IPS DF 6.9 (cell line): ENCODE measurements at places on chromosomes 12 and 14.

DNA sequence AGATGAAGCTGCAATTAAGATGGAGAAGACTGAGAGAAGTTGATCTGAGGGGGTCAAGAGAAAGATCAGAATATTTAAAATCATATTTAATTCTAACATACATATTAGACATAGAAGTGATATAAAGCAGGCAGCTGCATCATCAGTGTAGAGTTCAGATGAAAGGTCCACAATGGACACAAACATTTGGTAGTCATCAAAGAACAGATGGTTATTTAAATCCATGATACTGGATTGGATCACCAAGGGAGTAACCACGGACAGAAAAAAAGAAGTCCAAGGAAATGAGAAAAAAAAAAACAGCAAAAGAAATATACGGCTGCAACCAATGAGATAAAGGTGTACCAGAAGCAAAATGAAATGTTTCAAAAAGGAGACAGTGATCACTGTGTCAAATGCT, 20.1 kb downstream of the NOVA1 start:
- DNase-seq: no peak

- no peak for DNase-seq
Measured at GRCh38 chr12:50059440-50060119, 2.2 kb downstream of the ASIC1 start.

GRCh38 chr12:122048151-122048550, 26.5 kb downstream of the BCL7A start:
- DNase-seq: no peak

GRCh38 chr14:100297320-100298300, 8.6 kb downstream of the SLC25A29 start:
- no peak for DNase-seq

DNA sequence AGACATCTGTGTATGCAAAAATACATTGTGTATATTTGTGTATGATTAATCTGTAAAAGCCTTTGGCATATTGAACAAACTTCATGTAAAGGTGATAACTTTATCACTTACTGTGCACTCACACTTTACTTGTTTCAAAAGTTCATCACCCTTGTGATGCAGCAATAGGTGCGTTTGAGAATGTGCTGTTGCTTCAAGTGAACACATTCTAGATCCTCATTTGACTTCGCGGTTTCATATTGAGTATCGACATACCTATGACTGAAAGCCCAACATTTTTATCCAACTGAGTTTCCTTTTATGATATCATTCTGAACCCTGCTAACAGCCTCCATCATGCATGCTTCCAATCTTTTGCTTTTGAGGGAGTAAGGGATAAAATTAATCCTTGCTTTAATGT, 1086.9 kb downstream of the TMEM121 start:
- DNase-seq: no peak

GRCh38 chr12:12254553-12254952, 12.3 kb downstream of the LRP6 start:
- DNase-seq: no peak

GRCh38 chr12:23949348-23950209, at the start of gene SOX5:
Gene SOX5, minus strand, starts transcription at chr12:23949670. Its CDS starts 69 bp downstream, at chr12:23949601.
- no peak for DNase-seq

- DNase-seq: no peak
Measured at GRCh38 chr12:110763583-110763982, 20.9 kb upstream of the PPP1CC start.

GRCh38 chr12:85329913-85330312, 49.9 kb downstream of the ALX1 start:
- DNase-seq: no peak

- no peak for DNase-seq
Measured at GRCh38 chr12:4141348-4142270, 132.0 kb upstream of the CCND2 start.

GRCh38 chr12:117599849-117600248, 238.4 kb upstream of the NOS1 start:
- DNase-seq: no peak

- DNase-seq: no peak
Measured at GRCh38 chr14:96576359-96576758, 74.2 kb downstream of the PAPOLA start.

- no peak for DNase-seq
Measured at GRCh38 chr12:76176940-76177339, 92.5 kb upstream of the NAP1L1 start.

DNA sequence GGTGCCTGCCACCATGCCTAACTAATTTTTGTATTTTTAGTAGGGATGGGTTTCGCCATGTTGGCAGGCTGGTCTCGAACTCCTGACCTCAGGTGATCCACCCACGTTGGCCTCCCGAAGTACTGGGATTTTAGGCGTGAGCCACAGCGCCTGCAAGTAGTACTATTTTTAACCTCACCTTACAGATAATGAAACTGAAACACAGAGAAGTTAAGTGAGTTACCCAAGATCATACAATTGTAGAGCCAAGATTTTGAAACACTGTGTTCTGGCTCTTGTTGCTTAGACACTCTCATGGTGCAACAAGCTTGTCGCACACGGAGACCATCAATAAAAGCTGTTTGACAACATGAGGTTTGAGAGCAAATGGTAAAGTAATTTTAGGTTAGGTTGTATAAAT, 159.1 kb upstream of the LMNTD1 start:
- no peak for DNase-seq

DNA sequence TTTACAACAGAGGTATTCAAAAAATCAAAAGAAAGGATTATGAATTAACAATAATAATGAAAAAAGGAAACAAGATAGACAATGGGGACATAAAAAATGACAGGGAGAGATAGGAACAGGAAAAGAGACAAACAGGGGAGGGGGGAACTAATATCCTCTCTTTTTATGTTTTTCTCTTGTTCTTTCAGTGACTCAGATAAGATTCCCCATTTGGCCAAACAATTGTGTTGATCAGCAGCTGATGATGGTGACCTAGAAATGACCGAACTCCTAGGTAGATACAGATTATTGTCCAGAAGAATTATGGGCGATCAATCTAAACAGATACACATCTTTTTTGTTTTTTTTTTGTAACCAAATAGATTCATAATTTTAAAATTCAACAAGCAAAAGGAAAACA, 1277.2 kb upstream of the FLRT2 start:
- DNase-seq: no peak

- DNase-seq: no peak
Measured at GRCh38 chr14:70514168-70515069, 20.4 kb downstream of the ADAM20 start.

DNA sequence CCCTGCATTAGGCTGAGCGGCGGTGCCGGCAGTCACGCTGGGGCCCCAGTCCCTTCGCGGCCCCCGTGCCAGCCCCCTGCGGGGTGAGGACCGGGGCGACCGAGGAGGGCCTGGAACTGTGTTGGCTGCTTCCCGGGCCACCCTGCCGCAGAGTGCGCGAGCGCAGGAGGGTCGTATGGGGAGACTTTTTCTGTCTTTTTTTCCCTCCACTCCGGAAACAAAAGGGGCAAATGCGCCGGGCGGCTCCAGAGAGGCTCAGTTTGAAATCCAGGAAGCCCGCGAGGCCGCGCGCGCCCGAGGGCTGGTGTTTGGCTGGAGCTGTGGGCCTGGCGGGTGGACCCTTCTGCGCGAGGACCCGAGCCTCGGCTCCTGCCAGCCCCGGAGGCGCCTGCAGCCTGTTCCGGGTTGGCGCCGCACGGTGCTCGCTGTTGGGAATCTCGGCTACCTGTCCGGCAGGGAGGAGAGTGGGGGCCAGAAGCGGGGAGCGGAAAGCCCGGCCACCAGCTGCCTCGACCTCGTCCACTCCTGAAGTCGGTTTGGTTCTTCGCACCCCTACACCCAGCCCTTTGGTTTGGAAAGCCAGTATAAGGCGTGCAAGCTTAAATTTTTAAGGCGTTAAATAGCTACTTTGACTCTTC, 638 bp downstream of the PLEKHG3 start:
- no peak for DNase-seq

DNA sequence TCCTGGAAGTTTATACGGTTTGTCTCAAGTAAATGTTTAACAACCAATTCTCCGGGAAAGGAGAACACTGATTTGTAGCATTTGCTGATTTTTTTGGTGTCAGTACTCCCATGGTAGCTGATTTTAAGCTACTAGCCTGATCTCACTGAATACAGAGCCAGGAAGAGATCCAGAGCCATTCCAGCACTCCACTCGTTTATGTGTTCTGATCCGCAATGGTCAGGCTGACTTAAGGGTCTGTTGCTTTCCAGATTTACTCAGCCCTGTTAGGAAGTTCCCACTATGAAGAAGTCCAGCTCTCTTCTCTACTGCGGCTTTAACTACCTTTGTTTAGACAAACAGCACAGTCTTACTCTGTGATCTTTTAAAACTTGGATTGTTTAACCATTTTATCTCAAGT, 38.0 kb upstream of the NID2 start:
- DNase-seq: no peak

DNA sequence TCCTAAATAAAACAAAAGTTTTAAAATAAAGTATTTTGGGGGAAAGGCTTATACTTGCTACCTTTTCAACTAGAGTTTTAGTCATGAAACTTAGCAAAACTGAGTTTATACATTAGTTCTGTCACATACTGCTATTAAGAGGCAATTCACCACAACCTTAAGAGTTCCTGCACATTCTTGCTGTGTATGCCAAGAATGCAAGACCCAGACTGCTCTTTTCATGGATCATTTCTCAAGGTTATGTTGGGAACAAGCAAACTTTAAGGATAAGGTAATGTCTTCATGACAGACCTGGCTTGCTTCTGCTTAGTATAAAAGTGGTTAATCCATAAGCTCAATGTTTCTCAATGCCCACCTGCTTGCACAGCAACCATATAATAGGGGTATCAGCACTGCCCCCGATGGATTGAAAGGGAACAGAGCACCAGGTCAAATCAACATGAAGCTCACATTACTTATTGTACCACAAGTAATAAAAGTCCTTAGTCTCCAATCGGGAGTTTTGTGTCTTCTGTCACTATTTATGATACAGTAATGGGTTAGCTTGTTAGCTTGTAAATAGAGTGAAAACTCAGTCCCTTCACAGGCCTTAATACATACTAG, 67.6 kb downstream of the KIF21A start:
- no peak for DNase-seq

DNA sequence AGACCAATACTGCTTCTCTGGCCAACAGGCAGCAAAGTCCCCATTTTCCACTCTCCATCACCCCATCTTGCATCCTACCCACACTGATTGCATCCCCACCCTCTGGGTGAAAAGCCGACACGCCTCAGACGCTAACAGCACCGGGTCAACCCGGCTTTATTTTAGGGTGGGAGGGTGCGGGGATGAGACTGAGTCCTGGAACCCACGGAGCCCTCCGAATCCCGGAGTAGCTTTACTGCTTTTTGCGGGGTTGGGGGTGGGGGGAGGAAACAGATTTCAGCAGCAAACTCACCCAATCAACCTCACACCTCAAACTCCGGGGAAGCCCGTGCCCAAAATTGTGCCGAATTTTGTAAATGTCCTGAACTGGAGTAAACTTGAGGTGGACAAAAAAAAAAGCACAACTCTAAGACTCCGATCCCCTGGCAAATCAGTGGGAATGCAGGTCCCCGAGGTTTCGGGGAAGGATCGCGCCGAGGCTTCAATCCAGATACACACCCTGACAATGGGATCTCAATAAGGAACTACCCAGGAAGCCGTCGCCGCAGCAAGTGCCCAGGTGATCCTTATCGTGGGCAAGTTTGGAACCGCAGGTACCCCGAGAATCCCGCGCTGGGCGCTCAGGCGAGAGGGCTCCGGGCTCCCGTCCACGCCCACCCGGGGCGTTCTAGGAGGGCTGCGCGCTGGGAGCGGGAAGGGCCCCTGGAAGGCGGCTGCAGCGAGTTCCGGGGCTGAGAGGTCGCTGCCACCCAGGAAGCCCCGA, 1.1 kb downstream of the GCH1 start:
- DNase-seq: no peak

GRCh38 chr14:87767567-87767901, 225.4 kb downstream of the GALC start:
- no peak for DNase-seq

- DNase-seq: no peak
Measured at GRCh38 chr14:106530423-106531107, 1004.2 kb downstream of the TMEM121 start.

DNA sequence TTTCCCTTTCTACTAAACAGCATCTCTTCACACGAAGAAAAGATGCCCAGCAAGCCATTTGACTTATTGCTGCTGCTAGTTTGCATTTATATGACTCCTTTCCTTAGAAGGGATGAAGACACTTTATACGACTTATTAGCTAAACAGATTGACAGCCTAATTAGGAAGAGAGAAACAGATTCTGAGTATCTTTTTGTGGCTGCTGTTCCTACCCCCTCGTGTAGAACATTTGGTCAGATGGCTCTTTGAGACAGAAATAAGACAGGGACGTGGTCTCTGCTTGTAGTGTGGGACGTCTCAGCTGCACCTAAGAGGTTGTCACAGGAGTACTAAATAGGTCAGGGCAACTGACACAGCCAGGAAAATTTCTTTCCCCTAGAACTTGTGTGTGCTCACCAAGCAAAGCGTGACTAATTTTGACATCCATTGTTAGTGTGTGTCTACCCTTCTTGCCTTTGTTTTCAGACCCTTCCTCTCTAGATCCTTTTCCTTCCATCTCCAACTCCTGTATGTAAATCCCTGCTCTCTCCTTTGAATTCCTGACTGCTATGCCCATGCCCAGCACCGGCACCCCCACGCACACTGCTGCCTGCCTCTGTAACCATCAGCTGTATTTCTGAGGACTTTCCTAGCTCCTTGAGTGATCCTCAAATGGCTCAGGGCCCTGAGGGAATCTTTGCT, 83.2 kb downstream of the DAD1 start:
- no peak for DNase-seq

DNA sequence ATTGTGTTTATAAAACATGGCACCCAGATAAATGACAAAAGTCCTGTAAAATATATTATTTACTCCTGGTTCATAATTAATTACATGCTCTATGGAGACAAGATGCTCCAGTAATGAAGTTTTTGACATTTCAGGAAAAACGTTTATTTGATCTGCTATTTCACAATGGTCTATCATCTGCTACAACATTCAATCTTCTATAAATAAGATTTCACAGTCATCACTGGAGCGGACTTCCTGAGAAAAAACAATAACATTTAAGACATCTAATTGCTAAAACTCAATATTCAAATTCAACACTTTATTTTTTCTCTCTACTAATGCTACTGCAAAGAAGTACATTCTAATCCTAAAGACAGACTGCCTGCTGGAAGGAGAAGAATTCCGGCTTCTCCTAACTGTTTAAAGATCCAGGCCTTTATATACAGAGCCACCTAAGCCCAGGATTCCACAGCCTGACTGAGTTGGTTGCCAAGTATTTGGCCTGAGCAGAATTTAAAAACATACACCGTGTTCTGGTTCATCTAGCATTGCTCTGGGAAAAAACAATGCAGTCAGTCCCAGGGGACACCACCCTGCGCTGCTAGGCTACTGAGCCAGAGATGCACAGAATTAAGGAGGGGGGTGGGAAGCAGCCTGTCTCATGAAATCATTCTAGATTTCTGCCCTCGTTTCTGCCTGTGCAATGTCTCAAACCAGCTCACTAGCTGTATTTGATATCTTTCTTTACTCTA, 58.0 kb downstream of the TMTC1 start:
- DNase-seq: no peak
